ENCODE measurements at places on chromosomes 3 and 15. TPM values are rescaled to one million over a fixed set of nuclear protein-coding genes. Genes with fewer than 3 reads are reported as not detected.

Gene GOLGA8G
- not detected for total RNA-seq

Gene GOLGA8J
- not detected for total RNA-seq

Gene GRK7
- total RNA-seq: 0.14 TPM

Gene C3orf49
- total RNA-seq: not detected

Gene HEG1
- total RNA-seq: 101 TPM

Gene DGKG
- 18.2 TPM for total RNA-seq

Data from posterior vena cava (tissue), 2 donors.